ENCODE measurements at places on chromosomes 3 and 15. TPM values are rescaled to one million over a fixed set of nuclear protein-coding genes. Genes with fewer than 3 reads are reported as not detected.

Gene LMAN1L
- 0.36 TPM for total RNA-seq

Gene GCNT3
- total RNA-seq = not detected

Gene CNTN3
- total RNA-seq = not detected

Gene ISL2
- total RNA-seq = not detected

Gene CPNE4
- not detected for total RNA-seq

Gene SPINK8
- not detected for total RNA-seq

Gene PCOLCE2
- total RNA-seq = not detected
